Activated CD4-positive, alpha-beta T cell treated with anti-CD3 and anti-CD28 coated beads, Interleukin-2, amount 50 U/mL, for 24 hours (primary cell): ENCODE measurements at places on chromosomes 11 and 22.

- no peak for DNase-seq
These were observed 118.4 kb downstream of the RBFOX2 start for GRCh38 chr22:35910003-35910769.

GRCh38 chr22:38921120-38921519 is 36.3 kb upstream of the APOBEC3A start:
- no peak for DNase-seq

- DNase-seq: no peak
These were observed 35.1 kb downstream of the FLI1 start for GRCh38 chr11:128728767-128729587.

DNA sequence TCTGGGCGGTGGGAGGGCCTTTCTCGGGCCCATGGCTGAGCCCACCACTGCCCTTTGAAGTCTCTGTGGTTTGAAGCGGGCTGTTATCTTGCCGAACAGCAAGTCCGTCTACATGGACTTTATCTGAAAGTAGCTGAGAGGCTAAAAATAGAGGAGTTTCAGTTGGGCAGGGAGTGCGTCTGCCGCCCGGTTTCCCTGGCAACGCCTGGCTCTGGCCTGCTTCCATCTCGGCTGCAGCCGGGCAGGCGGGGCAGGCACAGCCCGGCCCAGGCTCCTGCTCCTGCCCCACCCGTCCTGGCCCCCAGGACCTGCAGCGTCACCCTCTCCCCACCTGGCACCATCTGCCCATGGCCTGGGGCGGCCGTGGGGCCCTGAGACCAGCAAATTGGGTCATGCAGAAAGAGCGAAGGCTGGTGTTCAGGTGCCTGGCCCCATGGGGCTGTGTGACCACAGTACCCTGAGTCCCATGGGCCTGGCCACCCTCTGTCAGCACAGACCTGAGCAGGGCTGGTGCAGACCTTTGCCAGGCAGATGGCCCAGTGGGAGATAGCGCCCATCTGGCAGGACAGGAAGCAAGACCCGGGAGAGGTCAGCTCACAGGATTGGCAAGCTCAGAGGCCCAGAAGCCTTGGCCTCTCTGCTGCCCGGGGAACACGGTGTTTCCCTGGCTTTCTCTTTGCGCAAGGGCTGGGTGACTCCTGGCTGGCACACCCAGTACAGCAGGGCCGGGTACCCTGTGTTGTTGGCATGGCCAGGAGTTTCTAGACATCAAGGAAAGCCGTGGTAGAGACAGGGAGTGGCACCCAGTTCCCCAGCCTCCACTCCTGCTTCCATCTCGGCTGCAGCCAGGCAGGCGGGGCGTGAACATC is 79.1 kb upstream of the KCNQ1OT1 start:
- DNase-seq: no peak

GRCh38 chr11:69312453-69313404 is 18.8 kb downstream of the MYEOV start:
- no peak for DNase-seq

- no peak for DNase-seq
These were observed 194.0 kb downstream of the CASP12 start for GRCh38 chr11:104704146-104704830.

DNA sequence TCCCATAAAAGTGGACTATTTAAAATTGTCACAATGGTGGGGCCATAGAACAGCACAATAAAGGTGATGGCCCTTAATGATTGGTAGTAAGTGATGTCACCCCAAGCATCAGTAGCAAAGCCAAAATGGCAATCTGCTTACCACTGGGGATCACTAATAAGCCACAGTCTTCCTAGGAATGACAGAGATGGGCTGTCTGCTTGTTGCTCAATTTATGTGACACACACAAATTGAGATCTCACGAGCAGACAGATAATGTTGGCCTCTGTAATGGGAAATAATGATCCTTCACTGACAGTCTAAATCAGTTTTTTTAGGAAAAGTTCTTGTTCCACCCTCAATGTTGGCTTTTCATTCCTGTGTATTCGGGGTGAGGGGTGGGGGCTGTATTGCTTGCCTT is 515.1 kb downstream of the BRD1 start:
- no peak for DNase-seq

DNA sequence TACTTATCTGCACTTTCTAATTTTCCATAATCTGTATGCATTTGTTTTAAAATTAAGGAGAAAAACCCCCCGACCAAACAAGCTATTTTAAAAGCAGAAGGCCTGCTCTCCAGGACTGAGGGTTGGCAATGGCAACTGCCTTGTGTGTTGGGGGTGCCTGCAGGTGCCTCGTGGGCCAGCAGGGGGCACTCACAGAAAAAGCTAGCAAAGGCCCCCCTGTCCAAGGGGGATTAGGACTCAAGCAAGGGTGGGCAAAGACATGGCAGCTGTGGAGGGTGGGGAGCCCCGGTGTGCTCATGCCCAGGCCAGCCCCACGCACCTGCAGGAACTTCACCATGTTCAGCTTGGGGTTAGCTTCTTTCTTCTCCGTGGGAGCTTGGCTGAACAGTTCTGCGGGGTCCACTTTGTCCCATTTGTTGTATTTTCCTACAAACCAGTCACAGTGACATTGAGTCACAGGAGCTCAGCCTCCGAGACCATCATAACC is 10.3 kb downstream of the TOP3B start:
- DNase-seq: peak; percentile 21

GRCh38 chr11:6440906-6441358 is at the start of gene HPX:
Gene HPX, minus strand, starts transcription at chr11:6440987. Its CDS starts 24 bp downstream, at chr11:6440963.
- no peak for DNase-seq

DNA sequence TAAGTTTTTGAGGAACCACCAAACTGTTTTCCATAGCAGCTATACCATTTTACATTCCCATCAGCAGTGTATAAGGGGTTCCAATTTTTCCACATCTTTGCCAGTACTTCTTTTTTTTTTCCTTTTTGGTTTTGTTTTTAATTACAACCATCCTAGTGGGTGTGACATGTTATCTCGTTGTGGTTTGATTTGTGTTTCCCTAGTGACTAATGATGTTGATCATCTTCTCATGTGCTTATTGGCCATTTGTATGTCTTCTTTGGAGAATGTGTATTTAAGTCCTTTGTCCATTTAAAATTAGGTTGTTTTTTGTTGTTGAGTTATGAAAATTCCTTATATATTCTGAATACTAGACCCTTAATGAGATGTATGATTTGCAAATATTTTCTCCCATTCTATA is 59.3 kb downstream of the STIM1 start:
- DNase-seq: no peak

DNA sequence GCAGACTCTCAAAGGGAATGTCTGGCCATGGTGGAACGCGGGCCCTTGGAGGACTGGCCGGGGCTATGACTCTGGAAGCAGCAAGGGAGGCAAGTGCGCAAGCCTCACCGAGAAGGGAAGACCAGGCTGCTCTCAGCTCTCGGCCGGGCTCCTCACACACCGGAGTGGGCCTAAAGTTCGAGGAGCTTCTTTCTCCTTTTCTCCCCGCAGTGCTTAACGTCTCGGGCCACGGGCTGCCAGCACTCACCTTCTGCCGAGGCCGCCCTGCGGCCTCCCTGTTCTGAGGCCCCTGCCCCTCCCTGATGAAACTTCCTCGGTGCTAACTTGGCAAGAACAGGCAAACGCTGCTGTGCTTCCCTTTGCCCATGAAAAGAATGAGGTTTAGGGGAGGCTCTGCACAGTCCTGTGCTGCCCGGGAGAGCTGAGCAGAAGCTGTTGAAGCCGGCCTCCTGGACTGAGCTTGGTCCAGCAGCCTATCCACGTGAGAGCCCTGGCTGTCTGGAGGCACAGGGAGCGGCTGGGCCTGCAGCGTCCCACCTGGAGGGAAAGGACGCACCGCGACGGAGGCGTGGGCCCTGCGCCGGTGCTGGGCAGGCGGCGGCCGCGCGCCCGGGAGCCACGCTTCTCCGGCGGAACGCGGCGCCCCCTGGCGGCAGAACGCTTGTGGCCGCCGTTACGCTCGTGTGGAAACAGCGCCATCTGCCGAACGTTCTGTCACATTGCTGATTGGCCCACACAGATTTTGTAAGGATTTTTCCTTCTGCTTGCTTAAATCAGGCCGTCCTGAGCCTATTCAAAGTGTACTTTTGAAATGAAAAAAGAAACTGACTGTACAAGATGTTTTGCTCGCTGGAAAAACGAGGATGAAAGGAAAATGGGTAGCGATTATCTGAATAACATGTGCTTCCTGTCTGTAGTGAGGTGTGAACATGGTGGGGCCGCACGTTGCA is 65.0 kb upstream of the TMEM45B start:
- DNase-seq: peak; percentile 73

DNA sequence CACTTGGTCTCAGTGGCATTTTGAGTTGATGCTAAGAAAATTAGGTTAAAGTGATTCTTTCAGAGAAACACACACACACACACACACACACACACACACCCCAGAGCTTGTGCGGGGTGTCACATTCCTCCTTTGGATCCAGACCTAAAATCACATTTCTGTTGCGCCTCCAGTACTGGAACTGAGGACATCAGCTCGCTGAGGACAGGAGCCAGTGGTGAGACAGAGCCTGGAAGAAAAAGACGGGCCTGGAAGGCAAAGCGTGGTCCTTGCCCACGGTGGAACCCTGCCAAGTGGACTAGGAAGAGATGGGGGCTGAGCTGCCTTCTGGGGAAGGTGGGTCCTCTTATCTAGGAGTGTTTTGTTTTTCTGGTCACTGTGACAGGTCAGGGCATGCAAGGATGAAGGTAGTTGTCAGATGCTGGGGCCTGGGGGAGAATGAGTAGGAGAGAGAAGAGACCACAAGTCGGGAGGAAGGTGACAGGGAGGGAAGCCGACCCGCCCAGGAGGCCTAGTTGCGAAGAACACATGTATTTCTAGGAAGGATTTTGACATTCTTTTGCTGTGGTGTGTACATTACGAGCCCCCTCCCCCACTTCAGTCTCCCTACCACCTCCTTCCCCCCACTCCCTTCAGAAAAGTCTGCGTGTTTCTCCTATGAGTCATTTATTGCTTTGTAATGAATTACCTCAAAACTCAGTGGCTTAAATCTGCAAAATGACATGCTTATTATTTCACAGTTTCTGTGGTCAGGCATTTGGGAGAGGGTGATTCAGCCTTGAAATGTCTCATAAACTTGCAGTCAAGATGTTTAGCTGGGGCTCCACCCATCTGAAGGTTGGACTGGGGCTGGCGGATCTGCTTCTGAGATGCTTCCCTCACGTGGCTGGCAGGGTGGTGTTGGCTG is 4.8 kb upstream of the ELFN2 start:
- DNase-seq: peak; percentile 19

DNA sequence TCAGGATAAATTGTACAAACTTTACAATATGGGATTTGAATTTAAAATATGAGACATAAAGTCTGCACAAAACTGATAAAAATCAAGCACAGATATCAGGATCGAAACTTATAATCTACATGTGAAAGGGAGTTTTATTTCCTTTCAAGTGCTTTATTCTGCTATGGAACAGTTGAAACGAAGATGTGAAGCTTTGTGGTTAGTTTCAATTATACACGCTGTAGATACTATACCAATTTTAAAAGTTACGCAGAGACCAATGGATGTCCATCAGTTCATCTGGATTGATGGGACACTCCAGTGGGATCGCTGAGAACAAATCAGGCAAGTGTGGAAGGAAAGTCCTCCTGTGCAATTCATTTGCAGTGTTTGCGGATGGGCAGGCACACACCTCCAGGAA is 34.5 kb upstream of the CAT start:
- no peak for DNase-seq

DNA sequence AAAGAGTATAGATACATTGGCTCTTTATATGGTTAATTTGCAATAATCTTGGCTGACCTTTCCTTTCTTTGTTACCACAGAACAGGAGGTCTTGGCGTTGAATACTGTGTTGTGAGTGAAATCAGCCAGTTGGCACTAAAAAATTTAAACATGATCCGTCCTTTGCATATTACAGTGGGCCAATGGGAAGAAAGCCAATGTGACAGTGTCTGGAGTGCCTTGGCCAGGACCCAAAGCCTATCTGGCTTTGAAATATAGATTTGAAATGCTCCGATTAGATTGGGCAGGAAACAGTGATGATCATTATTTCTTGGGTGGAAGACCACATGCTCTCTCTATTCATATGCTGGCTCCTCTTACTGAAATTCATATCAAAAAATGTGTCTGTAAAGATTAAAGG is 339.6 kb upstream of the ANO3 start:
- DNase-seq: no peak

DNA sequence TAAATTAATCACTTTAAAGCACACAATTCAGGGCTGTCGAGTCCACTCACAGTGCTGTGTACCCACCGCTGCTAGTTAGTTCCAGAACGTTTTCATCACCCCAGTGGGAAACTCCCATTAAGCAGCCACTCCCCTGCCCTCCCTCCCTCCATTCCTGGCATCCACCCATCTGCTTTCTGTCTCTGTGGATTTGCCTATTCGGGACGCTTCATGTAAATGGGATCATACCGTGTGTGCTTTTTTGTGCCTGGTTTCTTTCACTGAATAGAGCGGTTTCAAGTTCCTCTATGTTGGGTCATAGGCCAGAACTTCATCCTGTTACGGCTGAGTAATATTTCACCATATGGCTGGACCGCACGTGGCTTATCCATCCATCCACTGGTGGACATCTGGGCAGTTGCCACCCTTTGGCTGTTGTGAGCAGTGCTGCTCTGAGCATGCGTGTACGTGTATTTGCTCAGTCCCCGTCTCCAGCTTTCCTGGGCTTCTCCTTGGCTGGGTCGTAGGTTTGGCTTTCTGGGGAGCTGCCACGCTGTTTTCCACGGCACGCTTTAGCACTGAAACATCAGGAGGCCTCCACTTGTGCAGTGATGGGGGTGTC is 30.1 kb downstream of the ARHGAP8 start:
- DNase-seq: no peak
